Muscle of leg (tissue), 16 donors: ENCODE measurements at places on chromosomes 6 and 20.

- no peak for DNase-seq
These were observed 253.8 kb downstream of the TBC1D7 start for GRCh38 chr6:13074415-13075140.

- DNase-seq: no peak
These were observed 48.6 kb upstream of the PTPRT start for GRCh38 chr20:43238266-43238665.

- DNase-seq: no peak
These were observed 197.3 kb downstream of the TASP1 start for GRCh38 chr20:13441388-13441787.

GRCh38 chr6:160156842-160157241 lies 35.2 kb downstream of the SLC22A1 start:
- no peak for DNase-seq

DNA sequence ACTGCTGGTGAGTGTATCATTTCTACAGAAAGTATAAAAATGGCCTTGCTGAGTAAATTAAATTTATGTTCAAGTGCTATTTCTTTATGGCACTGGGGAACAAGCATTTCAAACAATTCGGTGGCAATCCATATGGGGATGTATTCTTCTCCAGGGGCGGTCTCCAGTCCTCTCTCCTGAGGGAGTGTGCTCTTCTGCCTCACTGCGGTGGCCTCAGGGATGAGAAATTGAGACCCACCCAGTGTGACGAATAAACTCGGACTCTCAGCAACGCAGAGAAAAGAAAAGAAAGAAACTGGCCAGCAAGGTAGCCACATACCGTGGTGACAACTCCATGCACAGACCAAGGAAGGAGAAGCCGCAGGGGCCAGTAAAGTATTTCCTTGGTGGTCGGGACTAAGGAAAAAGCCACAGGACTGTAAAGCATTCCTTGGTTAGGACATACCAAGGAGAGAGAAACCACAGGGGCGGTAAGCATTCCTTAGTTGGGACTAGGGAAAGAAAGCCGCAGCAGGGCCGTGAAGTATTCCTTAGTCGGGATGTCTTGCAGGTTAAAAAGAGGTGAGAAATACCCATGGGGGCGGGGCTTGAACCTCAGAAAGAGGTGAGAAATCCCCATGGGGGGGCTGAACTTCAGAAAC lies 13.6 kb upstream of the GOPC start:
- no peak for DNase-seq

GRCh38 chr6:27545271-27546046 lies 72.6 kb upstream of the ZNF184 start:
- no peak for DNase-seq
